ENCODE measurements at places on chromosomes 1 and 21.

DNA sequence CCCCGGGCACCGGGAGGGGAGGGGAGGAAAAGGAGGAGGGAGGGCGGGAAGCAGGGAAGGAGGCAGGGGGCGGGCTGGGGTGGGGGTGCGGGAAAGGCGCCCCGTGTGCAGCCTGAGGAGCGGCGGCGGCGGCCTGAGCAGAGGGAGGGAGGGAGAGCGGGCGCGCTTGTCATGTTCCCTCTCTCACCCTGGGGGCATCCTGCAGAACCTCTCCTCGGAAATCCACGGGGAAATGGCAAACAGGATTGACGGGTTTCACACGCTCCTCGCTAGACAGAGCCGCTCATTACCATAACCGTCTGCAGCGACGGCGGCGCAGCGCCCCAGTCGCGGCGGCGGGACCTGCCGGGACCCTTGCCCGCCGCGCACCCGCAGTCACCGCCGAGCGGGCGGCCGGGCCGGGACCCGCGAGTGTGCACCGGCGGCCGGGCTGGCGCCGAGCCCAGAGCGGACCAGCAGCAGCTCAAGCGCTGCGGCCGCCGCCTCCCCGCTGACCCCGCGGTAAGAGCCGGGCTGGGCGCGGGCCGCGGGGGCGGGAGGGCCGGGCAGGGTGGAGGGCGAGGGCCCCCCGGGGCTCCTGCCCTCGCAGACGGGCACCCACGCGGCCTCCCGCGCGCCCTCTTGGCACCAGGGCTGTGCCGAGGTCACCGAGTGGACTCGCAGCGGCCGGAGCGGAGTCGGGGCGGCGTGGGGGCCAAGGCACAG is at the start of gene SERTAD4:
SERTAD4 (plus strand) TSS at position 286 of the 705 bp plus-strand sequence. CDS start 5,165 bp downstream, outside the sequence.
- no peak for DNase-seq

- no peak for DNase-seq
Measured at GRCh38 chr1:150477733-150478132, 9.5 kb upstream of the TARS2 start.

GRCh38 chr1:76006234-76006633 is 68.3 kb upstream of the ST6GALNAC3 start:
- DNase-seq, result no peak

- DNase-seq, result no peak
Measured at GRCh38 chr1:54302951-54303843, 103.0 kb downstream of the SSBP3 start.

Data from Right ventricle myocardium inferior (tissue), 1 donor.